ENCODE measurements at places on chromosomes 11 and 22.

DNA sequence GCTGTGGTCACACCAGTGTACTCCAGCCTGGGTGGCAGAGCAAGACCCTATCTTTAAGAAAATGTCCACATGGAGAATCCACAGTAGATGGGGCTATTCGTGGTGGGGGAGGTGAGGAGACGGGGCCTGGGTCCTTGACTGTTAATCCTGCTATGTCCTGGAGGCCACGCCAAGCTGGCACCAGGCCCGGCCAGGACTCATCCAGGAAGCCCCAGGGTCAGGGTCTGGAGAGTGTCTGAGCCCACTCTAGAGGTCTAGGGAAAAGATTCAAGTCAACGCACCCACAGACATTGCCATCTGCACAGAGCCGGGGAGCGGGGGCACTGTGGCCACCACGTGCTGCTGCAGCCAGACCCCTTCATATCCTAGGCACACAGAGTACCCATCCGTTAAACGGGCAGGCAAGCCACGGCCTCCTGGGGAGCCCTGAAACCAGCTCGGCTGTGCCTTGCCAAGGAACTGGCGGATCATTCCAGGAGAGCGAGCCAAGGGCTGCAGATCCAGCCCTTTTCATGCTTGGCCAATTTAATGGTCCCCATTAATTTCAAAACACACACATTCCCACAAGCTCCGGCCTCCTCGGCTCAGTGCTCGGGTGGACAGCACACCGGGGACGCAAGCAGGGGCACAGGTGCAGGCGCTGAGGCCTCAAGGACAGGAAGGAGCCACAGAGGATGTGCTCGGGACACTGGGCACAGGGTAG lies 24.7 kb downstream of the MACROD1 start:
- DNase-seq = no peak

- no peak for DNase-seq
Measured at GRCh38 chr22:23070418-23071229, at the start of gene GNAZ. TSS of gene GNAZ (plus strand) at chr22:23070519. CDS start at chr22:23095696, 25,177 bp downstream.

DNA sequence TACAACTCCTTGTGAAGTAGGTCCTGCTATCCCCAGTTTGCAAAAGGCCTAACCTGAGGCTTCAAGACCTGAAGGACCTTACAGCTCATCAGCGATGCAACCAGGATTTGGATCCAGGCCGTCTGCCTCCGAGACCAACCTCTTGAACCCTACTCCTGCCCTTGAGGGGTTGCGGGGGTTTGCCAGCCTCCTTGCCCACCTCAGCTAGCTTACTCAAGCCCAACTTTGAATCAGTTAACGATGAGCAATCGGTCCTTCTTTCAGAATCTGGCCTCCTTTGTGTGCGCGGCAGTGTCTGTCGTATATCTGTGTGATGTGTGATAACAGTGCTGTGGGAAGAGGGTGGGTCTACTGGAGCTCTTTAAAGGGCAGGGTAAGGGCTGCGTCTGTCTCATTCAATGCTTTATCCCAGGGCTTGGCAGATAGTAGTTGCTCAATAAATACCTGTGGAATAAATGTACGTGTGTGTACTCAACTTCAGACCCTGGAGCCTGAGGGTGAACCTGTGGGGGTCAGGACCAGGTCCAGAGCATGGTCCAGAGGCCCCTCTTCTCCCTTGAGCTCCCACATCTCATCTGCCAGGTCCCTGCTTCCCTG lies 3.2 kb downstream of the CHRM1 start:
- no peak for DNase-seq

DNA sequence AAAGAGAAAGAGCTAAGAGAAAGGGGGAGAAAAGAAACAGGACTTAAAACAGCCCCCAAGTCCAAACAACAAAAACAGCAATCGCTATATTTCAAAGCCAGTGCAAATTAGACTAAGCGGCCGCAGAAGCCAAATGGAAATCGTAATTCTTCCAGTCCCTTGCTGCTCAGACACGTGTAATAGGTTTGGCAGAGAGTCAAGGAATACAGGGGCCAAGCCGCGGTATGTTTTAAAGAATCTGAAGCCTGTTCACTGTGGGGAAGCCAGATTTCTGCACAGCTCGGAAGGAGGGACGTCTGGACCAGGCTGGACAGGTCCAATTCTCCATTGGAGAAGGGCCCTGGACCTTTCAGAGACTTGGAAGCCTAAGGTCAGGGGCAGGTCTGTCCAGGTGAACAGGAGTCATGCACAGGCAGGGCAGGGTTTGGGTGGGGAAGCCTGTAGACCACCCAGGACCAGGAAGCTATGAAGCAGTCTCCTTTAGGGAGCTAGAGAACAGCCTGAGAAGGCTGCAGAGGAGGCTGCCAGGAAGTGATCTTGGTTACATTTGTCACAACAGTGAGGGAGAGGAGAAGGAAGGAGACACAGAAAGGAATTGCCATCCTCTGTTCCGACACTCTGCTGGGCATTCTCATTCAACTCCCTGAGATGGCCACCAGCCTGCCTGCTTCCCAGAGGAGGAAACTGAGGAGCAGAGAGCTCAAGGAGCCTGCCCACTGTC lies 265.5 kb upstream of the ISX start:
- no peak for DNase-seq

DNA sequence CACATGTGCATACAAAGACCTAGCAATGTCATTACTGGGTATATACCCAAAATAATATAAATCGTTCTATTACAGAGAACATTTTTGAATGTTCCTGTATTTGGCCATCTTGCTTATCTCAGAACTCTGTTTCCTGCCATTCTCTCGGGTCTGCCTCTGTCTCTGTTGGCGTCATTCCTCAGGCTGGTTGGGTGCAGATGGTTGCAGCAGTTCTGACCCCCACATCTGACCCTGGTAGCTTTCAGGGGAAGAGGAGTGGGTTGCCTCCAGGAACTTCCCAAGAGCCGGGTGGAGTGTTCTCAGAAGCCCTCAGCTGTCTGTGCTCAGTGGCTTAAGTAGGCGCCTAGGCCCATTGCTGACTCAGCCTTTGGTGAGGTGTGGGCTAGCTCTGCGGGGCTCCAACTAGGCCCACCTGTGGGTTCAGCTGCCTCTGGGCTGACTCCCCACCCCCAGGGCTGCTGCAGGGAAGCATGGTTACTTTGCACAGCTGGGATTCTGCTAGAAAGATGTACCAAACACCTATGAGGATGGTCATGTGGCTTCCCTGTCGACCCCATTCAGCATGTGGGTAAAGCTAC lies 114.0 kb downstream of the TBC1D22A start:
- no peak for DNase-seq

DNA sequence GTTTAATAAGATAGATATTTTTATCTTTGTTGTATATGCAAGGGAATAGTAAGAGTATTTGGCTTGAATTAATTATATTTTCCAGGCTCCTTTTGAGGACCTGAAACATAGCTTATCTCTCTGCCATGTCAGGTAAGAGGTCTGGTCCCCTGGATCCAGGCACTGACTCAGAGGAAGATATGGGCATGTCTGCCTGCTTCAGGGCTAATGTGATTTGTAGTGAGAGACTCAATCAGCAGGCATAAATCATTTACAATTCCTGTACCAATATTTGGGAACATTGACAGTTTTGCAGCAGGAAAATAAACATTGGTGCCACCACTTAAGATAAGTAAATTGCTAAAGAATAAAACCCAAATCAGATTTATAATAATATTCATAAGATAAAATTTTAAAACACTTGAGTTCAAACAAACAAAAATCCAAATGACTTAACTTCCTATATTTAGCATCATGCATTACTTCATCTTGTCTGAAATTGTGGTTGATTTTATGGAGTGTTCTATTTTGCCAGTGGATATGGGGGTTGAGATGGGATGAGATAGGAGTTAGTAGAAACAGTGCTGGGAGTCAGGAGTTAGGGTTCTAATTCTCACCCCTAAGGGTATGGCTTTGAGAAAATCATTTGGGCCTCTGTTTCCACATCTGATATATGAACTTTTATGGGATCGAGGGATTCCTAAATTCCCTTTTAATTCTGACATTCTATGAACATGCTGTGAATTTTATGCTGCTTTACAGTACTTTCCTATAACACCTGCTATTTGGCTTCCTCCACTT lies 5.1 kb upstream of the CALCA start:
- no peak for DNase-seq

- DNase-seq = no peak
Measured at GRCh38 chr22:50306753-50307749, at the start of gene PLXNB2. TSS of gene PLXNB2 (minus strand) at chr22:50307646. CDS start at chr22:50290584, 17,062 bp downstream.

DNA sequence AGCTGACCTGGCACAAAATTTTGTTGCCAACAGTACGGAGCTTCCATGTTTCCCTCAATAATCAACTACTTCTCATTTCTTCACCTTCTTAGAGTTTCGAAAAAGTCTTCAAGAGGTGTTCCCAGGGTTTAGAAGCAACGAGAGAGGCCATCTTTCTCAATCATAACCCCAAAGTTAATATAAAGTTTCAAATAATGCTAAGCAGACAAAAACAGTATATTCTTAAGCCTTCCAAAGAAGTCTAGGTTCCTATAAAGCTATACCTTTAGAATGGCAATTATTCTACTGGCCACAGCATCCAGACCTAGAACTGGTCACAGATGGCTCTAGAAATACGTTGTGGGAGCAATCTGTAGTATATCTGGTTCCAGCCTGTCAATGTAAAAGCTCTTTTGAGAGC lies 16.9 kb downstream of the DDX6 start:
- no peak for DNase-seq

DNA sequence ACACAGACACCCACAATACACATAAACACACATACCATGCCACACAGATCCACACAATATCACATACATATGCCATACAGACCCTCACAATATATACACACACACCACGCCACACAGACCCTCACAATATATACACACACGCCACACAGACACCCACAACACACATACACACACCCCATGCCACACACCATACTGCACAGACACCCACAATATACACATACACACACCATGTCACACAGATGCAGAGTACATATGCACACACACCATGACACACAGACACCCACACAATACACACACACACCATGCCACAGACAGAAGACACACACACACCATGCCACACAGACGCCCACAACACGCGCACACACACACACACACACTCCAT lies 43.6 kb downstream of the SHISAL1 start:
- no peak for DNase-seq

- no peak for DNase-seq
Measured at GRCh38 chr11:70912226-70912840, 340.0 kb downstream of the SHANK2 start.

DNA sequence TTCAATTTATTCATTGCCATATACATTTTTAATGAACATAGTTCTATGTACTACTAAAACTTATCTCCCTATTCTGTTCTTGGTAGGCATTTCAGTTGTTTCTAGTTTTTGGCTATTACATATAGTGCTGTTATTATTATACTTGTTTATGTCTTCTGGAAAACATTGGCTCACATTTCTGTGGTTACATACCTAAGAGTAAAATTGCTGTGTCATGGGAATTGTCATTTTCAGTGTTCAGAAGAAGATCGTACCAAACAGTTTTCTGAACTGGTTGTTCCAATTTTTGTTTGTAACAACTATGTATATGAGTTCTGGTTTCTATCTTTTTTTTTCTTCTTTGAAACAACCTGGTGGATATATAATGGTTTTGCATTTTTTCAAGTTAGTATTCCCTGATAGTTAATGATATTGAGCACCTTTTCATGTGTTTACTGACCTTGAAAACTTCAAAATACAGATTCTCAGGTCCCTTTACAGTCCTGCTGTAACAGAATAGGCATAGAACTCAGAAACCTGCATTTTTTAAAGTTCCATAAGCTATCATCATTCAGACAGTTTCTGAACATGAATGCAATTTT lies 230.7 kb downstream of the JRKL start:
- DNase-seq = no peak

DNA sequence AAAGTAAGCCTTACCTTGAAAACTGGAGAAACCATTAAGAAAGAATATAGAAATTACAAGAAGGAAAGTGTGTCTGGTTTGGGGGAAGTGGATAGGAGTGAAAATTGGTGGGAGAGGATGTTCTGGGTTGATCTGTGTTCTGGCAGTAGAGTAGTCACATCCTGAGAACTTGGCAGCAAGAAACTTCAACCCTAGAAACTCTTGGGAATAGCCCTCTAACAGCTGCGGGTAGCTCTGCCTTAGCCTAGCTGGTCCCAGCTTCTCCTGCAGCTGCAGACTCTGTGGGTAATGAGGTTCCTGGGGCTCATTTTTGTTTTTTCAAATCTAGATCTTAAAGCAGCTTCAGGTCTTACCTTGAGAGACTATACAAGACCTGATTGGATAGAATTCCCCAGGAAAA lies 24.2 kb upstream of the OR6X1 start:
- no peak for DNase-seq

GRCh38 chr22:29710922-29711593 lies 8.7 kb upstream of the CABP7 start:
- DNase-seq = no peak

GRCh38 chr11:69730500-69730899 lies 26.7 kb upstream of the FGF19 start:
- no peak for DNase-seq

GRCh38 chr22:41003066-41003465 lies 51.9 kb downstream of the RBX1 start:
- peak; percentile 6 for DNase-seq

DNA sequence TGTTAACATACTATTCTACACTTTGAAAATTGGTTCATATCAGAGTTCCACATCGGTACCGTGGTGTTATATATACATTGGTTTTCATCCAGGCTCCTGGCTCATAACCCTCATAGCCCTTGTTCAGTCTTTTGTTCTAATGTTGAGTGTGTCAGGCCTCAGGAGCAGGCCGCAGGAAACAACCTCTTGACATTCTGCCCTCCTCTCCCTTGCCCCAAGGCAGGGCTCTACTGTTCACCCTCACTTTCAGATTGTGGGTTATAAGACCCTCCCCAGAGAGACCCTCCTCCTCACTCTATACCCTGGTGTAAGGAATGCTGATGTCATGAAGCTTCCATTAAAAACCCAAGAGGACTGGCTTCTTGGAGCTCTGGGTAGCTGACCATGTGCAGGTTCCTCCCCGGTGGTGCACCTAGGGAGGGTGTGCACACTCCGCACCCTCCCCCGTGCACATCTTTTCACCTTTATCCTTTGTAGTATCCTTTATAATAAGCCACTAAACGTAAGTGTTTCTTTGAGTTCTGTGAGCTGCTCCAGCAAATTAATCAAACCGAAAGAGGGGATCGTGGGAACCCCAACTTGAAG lies 12.1 kb downstream of the SSH3 start:
- no peak for DNase-seq

GRCh38 chr11:60988658-60989057 lies 17.2 kb downstream of the CD6 start:
- no peak for DNase-seq

DNA sequence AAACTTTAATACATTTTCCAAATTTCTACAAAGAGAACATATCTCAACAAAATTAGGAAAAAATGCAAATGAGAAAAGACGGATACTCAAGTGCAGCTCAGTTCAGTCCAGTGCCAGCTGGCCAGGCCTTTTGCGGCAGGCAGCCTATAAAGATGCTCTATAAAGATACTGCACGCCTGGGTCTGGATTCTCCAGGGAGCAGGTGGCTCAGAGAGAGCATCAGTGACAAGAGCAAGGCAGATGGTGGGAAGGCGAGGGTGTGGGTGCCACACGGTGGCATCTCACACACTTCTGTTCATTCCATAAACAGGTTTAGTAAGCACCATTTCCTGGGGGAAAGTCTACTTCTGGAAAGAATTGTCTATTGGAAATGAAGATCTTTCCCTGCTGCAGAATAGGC lies 18.1 kb upstream of the SCN3B start:
- no peak for DNase-seq

- no peak for DNase-seq
Measured at GRCh38 chr11:399731-400211, 5.8 kb downstream of the PKP3 start.

GRCh38 chr22:39318507-39319283 lies 728 bp downstream of the RPL3 start:
- DNase-seq = no peak
